ENCODE measurements at places on chromosomes 2 and 18.

GRCh38 chr18:49169037-49169521, 218.3 kb upstream of the SMAD7 start:
- no peak for DNase-seq

DNA sequence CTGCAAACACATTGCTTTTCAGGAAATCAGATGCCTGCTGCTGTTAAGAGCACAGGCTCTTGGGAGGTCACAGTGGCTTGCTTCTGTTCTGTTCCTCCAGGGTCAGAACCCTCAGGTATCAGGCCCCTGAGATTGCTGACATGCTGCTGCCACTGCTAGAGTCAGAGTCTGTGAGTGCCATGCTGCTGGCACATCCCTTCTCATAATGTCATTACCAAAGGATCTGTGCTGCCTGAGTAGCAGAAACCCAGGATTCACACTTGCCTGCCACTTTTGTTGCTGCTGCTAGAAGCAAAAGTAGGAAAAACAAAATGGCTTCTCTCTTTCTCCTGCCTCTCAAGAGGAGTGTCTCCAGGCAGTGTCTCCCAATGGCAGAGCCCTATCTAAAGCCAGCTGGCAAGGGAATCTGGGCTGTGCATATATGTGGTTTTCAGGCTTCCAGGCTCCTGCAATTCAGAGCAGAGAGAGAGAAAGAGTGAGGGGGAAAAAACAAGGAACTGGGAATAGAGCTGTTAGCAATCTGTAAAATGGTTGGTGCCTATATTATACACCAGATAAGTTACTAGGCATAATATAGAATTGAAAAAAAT, 180.3 kb downstream of the MYCN start:
- no peak for DNase-seq

DNA sequence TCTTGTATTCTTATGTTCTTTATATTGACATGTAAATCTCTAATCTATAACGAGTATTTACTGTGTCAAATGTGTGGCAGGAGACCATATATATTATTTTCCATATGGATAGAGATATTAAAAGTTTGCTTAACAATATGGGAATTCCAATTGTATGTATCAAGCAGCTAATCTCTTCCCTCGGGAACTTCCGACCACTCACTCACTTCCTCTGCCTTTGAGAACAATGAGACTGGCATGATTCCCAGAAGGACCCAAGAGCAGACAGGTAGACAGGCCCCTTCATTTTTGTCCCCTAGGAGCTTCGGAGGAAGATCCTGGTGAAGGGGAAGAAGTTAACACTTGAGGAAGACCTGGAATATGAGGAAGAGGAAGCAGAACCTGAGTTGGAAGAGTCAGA, 24.1 kb downstream of the PLCD4 start:
- peak; percentile 86 for DNase-seq

- no peak for DNase-seq
These were observed 8.4 kb upstream of the MAL start for GRCh38 chr2:95017071-95017501.

- no peak for DNase-seq
These were observed 21.1 kb upstream of the RALBP1 start for GRCh38 chr18:9454061-9454703.

Data from ELR (cell line).